PC-9 (cell line): ENCODE measurements at places on chromosomes 2 and 18. TPM values are rescaled to one million over a fixed set of nuclear protein-coding genes. Genes with fewer than 3 reads are reported as not detected.
A peak's percentile ranks its signal among the peaks of the same experiment; 100 is the strongest.

Gene ICOS
- not detected in 2 replicates for total RNA-seq

Gene NYAP2
- 0.30 and 0.65 TPM in 2 replicates for total RNA-seq

GRCh38 chr18:79964330-79965118 is at the start of gene HSBP1L1:
Gene HSBP1L1 (plus strand): TSS chr18:79964643. CDS start chr18:79964736, 93 bp downstream.
- H3K36me3 ChIP-seq, result peaks cover 4% of the 10 kb centered on the region; the same call in 1 of the 2 replicates
- H3K4me3 ChIP-seq, result peak within 1 kb of the TSS; percentile 72
- peak; percentile 67 for DNase-seq
- H3K4me1 ChIP-seq, result peaks cover 45% of the 10 kb centered on the region
- peak within 1 kb of the TSS; percentile 84 for H3K27ac ChIP-seq
- H3K27me3 ChIP-seq, result no peaks in the 10 kb centered on the region

DNA sequence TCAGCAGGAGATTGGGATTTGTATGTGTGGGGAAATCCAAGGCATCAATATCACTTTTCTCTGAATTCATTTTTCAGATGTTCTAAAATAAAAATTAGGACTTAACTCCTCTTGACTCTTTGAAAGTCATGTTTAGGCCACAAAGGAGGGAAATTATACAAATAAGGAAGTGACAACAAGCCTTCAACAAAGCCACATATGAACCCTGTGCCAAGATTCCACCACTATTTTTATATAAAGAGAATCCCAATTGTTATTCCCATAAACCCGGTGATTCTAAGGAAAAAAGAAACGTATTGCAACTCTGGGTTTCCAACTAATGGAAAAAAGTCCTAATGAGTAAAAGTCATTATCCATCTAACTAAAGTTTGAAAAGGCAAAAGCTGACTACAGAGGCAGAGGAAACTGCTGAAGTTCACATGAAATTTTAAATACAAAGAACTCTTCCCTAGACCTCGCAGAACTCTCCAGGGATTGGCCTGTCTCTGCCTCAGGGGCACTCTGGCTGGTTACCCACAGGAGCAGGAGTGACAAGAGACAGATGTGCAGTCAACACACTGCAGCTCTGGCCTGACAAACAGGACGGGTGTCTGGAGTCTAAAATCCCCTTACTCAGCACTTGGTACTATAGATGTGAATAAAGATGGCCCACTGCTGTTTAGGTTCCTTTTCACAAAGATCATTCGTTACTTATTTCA is 11.5 kb downstream of the NPC1 start:
- H3K4me1 ChIP-seq, result peaks cover 19% of the 10 kb centered on the region
- H3K27me3 ChIP-seq, result no peaks in the 10 kb centered on the region
- no peak for DNase-seq

DNA sequence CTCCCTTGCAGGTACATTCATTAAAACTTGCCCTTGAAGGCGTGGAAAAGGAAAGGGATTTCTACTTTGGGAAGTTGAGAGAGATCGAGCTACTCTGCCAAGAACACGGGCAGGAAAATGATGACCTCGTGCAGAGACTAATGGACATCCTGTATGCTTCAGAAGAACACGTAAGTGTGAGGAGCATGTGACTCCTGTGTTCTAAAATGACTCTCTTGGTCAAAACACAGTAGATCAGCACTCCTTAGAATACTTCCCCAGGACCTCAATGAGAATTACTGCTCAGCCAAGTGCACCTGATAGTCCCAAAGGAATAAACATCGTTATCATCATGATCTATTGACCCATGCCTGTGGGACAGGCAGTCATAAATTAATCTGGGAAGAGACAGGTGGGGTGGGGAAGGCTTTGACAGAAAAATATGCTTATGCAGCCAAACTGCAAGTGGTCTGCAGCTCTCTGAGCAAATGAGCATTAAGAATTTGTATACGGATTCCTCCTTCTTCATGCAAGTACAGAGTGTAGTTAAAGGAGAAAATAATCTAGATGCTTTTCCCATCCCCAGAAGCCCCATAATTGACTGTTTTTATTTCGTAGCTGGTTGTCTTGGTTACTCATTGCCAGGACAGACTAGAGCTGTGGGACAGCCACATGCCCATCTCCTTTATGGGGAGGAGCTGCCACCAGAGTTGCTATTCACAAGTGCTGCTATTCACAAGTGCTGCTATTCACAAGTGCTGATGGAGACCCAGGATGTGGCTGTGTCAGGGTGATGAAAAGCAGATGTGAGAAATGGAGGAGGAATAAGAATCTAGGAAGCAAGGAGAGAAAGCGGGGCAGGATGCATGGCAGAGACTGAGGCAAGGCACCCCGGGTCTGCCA is 91.0 kb downstream of the MAPRE2 start:
- no peak overlapping the region for H3K27ac ChIP-seq
- no peaks in the 10 kb centered on the region for H3K36me3 ChIP-seq

DNA sequence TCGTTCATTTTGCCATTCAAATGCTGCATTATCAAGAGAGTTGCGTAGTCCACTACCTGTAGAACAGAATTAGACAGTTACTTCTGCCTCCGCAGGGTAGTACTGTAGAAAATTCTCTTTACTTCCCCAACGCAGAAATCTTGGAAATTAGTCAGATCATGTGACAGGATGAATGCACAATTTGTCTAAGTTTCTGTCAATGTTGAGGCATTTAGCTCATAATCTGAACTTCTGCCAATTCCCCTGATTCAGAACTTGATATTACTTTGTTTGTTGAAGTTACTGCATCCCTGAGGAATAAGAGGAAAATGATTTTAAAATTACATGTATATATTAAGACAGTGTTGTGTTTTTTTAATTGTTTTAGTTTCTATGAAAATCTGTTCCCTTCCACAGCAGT is 83.4 kb downstream of the TTC27 start:
- no peak overlapping the region for H3K4me3 ChIP-seq
- DNase-seq, result no peak
- H3K27me3 ChIP-seq, result no peaks in the 10 kb centered on the region

DNA sequence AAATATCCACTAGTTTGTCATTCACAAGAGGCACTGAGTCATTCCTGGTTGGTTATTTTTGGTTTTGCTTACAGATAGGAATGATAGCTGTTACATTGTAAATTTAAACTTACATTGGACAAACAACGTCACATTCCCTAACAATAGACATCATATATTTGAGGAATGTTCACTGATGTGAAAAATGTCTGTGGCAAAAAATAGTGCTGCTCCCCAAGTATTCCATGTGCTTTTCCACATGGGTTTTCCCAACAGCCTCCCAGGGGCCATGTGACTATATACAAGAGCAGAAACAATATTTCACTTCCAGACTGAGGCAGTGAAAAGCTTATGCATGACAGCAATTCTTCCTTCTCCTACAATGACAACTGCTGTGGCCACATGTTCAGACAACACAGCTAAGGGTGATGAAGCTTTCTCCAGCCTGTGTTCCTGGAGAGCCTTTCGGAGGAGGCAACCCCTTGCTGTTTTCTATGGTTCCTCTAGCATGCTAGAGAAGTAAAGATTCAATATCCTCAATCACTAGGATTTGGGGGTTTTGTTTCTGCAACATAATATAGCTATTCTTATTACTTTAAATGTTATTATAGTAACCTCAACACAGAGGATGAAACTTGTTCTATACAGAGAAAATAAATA is 202.7 kb downstream of the PTH2R start:
- no peaks in the 10 kb centered on the region for H3K36me3 ChIP-seq
- no peak for DNase-seq
- H3K27me3 ChIP-seq, result no peaks in the 10 kb centered on the region
- H3K4me3 ChIP-seq, result no peak overlapping the region
- H3K27ac ChIP-seq, result no peak overlapping the region
